ENCODE measurements at places on chromosomes 4 and X.

GRCh38 chr4:151013944-151014343, 1.1 kb downstream of the LRBA start:
- DNase-seq = no peak

DNA sequence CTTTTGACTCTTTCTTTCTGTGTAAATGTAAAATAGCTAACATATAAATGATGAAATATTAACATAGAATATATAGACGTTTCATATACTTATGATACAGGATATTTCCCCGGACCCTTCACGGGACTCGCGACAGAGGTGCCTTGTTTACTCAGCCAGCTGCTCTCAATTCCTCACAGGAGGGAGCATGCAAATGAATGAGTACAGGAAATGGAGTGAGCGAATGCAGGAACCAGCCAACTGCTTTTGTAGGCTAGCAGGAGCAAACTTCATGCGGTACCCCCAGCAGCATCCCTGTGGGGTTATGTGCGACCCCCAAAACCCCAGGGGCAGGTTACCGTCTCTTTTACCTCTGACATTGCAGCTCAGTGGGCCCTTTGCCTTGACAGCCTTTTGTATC, 110.3 kb upstream of the PDHA2 start:
- no peak for DNase-seq

DNA sequence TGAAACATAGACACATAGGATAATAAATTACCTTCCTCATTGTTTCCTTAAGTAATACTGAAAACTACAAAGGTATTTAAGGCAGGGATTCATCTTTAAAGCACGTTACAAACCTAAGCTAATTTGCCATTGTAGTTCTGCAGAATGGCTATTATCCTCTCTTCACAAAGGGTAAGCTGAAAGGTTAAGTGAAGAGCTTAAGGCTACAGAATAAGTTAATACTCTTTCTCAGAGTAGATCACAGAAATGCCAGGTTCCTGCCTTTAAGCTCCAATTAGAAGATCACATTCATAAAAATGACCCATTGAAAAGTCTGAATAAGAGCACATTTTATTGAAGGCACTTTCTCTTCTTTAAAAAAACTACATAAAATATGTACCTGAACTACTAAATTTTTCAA, 42.1 kb upstream of the PRDM5 start:
- no peak for DNase-seq

GRCh38 chr4:2696423-2696822, 59.7 kb downstream of the TNIP2 start:
- no peak for DNase-seq

DNA sequence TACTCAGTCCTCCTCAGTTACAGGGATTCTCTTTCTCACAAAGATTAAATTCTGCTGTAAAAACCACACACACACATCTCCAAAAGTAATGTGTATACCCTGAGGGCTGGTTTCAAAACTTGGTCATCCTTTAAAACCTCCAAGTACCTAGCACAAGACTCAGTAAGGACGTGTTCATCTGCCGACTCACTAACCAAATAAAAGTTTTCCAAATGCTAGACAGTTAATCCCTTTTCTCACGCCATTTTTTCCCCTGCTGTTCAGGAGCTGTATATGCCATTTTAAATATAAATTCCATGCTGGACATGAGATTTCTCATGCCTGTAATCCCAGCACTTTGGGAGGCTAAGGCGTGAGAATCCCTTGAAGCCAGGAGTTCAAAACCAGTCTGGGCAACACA, 3.9 kb upstream of the SAT1 start:
- DNase-seq = no peak

- no peak for DNase-seq
Observed at GRCh38 chr4:60744767-60745166, 455.4 kb upstream of the ADGRL3 start.

- DNase-seq = no peak
Observed at GRCh38 chrX:31245714-31246113, 173.9 kb upstream of the FTHL17 start.

DNA sequence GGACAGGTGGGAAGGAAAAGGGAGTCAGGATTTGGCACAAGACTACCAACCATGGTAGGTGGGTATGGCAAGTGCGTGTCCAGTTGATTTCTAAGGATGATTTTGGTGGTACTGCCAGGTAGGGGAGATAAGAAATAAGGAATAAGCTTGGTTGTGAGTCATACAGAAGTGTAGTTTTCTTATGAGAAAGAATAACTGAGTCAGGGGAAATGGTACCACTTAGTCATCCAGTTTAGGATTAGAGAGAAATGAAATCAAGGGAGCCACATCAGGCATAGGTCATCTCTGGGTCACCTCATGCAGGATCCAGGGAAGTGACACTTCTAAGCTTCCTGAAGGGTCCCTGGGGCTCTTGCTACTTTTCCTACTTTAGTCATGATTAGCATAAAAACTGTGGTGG, 107.1 kb upstream of the C1GALT1C1 start:
- peak; percentile 29 for DNase-seq

DNA sequence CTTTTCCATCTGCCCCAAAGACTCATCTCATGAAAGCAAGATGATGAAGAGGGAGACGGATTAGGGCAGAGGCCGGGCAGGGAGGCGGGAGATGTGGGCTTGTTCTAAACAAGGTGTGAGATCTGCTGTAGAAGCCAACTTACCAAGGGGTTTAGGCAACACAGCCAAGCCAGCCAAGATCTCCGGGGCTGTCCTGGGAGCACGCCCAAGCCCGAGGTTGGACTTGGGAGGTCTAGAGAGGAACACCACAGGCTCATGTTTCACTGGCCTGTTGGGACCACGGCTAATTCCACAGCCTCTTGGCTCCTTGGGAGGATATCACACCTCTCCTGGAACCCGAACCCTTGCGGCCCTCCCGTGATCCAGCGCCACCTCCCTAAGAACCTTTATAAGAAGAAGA, 171.4 kb downstream of the CRLF2 start:
- DNase-seq = no peak

- no peak for DNase-seq
Observed at GRCh38 chrX:71098951-71099506, 3.4 kb downstream of the FOXO4 start.

GRCh38 chrX:110156167-110156754, 153.3 kb downstream of the TMEM164 start:
- DNase-seq = no peak

DNA sequence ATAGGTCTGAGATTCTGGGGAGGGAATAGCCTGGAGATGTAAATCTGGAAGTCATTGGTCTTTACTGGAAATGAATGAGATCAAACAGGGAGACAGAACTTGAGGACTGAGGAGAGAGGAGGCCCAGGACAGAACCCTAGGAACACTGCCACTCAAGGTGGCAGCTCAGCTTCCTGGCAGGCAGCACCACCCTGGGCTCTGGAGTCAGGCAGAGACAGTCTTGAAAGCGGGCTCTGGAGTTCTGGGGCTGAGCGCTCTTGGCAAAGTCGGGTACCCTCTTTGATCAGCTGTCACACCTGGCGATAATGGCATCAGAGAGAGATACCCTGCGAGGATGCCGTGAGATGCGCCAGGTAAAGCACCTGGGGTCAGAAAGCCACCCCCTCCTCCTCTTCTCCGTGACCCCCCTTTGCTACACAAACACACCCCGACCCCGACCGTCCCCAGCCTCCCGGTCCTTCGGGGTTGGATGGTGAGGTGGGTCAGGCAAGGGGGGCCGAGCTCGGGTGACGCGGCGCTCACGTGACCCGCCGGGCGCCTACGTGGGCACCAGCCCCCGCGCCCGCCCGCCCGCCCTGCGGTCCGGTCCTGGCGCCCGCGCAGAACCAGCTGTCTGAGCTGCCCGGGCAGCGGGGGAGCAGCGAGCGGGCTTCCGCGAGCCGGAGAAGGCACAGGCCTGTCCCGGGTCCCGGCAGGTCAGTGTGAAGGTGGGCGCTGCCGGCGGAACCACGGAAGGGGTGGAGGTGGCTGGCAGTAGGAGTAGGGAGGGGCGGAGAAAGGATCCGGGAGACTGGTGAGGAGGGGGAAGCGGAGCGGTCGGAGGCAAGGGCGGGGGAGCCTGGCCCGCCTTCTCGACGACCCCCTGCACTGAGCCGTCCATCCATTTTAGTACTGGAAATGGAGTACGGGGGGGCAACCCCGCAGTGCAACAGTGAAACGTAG, at the start of gene TCEAL3:
Gene TCEAL3, plus strand, starts transcription at position 600 of the 942 bp plus-strand sequence. CDS start 1,102 bp downstream, outside the sequence.
- no peak for DNase-seq

- DNase-seq = no peak
Observed at GRCh38 chr4:86523333-86523732, 70.8 kb upstream of the PTPN13 start.

DNA sequence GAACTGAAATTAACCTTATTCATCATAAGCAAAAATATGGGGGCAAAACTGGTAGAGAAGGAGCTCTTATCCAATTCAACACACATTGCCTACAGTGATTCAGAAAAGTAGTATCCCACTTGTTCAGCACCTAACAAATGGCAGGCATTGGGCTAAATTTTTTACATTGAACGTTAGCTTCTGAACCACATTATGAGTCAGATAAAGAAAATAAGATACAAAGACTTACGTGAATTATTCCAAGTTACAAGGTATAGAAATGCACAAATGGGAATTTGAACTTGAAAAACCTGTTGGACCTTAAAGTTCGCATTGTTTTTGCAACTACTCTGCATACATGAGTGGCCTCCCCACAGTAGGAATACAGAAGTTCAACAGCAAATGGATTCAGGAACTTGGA, 210.6 kb downstream of the LDB2 start:
- DNase-seq = no peak

DNA sequence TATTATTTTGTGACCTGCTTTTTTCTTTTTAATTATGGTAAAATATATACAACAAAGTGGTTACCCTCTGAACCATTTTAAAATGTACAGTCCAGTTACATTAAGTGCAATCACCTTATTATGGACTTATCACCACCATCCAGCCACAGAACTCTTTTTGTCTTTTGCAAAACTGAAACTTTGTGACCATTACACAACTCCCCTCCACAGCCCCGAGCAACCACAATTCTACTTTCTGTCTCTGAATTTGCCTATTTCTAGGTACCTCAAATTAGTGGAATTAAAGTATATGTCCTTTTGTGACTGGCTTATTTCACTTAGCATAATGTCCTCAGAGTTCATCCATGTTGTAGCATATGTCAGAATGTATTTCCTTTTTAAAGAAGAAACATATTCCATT, 39.3 kb upstream of the WWC2 start:
- DNase-seq = no peak

All from glomerular endothelial cell (primary cell).